ENCODE measurements at places on chromosomes 4 and X.

DNA sequence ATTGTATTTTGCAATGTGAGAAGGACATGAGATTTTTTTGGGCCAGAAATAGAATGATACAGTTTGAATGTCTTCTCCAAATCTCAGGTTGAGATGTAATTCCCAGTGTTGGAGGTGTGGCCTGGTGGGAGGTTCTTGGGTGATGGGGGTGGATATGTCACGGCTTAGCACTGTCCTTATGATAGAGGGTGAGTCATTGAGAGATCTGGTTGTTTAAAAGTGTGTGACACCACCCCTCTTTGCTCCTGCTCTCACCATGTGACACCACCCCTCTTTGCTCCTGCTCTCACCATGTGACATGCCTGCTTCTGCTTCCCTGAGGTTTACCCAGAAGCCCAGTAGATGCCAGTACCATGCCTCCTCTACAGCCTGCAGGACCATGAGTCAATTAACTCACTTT is 1226.9 kb downstream of the PCDH7 start:
- DNase-seq, result no peak

GRCh38 chr4:86825511-86825910 is 23.7 kb downstream of the SLC10A6 start:
- no peak for DNase-seq

GRCh38 chr4:53653484-53654053 is 62.3 kb upstream of the LNX1 start:
- peak; percentile 92 for DNase-seq

DNA sequence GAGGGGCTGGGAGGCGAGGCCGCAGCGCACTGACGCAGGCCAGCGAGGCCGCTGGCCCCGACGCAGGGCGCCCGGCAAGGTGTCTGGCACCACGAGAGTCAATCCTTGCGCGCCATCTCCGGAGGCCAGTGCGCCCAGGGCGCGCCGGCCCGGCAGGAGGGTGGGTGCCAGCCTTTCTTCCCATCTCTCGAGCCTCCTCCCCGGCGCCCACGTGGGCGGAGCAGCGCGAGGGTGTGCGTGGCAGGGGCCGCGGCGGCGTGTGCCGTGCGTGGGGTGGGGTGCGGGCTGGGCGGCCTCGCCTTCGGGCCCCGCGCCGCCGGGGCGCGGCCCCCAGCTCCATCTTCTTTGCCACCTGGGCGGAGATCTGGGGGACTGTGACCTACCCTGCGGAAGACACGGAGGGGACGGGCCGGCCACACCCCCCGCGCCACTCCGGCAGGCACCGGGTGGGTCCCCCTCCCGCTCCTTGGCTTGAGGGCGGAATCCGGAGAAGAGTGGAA is 877 bp downstream of the JAKMIP1 start:
- no peak for DNase-seq

- no peak for DNase-seq
Measured at GRCh38 chr4:8084712-8085490, 73.7 kb downstream of the ABLIM2 start.

DNA sequence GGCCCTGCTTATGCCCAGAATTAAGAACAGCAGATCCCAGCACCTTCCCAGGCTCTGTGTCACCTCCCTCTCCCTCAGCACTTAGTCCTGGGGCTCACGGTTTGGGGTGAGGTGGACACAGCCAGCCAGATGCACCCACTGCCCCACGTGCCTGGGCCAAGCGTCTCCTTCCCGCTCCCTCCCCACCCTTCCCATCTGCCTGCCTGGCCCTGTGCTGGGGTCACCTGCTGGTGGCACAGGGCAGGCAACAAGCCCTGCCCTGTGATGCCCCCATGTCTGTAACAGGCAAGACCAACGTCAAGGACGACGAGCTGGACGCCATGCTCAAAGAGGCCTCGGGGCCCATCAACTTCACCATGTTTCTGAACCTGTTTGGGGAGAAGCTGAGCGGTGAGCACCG is 5.3 kb downstream of the MYL5 start:
- DNase-seq, result no peak

- no peak for DNase-seq
Measured at GRCh38 chr4:31051565-31051964, 331.4 kb downstream of the PCDH7 start.

- DNase-seq, result no peak
Measured at GRCh38 chr4:80382090-80382832, 46.7 kb downstream of the CFAP299 start.

DNA sequence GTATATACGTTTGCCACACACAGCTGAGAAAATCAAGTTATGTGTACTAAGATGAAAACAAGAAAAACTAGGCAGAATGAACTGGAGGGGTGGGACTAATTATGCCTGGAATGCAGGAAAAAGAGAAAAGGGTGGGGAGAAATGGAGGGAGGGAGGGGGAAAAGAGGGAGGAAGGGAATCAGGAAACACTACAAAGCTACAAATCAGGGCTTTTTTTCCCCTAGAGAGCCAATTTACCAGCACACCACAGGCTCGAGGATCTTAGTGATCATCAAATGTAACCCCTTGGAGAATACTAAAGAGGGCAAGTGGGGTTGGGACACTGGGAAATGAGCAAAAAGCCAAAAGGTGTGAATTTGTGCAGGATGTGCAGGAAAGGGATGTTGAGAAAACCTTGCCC is 451.9 kb downstream of the SMARCA1 start:
- no peak for DNase-seq
